ENCODE measurements at places on chromosomes 1 and 21. TPM values are rescaled to one million over a fixed set of nuclear protein-coding genes. Genes with fewer than 3 reads are reported as not detected.

Gene RNF223
- total RNA-seq, result 0.22 TPM

Gene AKNAD1
- 1.8 TPM for total RNA-seq

Gene MTARC1
- total RNA-seq, result 8.5 TPM

Gene FCGR2B
- total RNA-seq, result not detected
